ENCODE measurements at places on chromosomes 3 and 15.

GRCh38 chr15:91522605-91523332, 330.7 kb upstream of the SLCO3A1 start:
- DNase-seq = no peak

GRCh38 chr15:91885714-91886270, 32.3 kb downstream of the SLCO3A1 start:
- DNase-seq = no peak

GRCh38 chr15:40969363-40969762, 16.1 kb downstream of the CHAC1 start:
- DNase-seq = no peak

GRCh38 chr15:80721476-80721875, 26.4 kb downstream of the ABHD17C start:
- no peak for DNase-seq

GRCh38 chr3:171563298-171563697, 103.1 kb upstream of the TNIK start:
- DNase-seq = no peak

DNA sequence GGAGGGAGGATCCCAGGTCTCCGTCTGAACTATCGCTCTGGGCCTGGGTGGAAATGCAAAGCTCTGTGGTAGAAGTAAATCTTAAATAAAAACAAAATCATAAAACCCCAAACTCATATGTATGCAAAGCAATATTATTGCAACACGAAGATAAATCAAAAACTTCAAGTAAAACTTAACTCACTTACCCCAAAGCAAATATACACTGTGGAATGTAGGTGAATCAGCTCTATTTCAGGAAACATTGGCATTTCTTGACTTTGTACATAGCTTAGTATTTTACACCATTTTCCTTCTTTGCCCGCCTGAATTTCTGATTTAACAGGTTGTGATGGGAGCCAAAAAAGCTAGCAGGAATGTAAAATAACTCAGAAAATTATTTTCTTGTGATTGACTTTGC, 126.2 kb downstream of the TPRG1 start:
- no peak for DNase-seq

- no peak for DNase-seq
These were observed 306.8 kb downstream of the TUSC7 start for GRCh38 chr3:117016378-117016777.

- DNase-seq = no peak
These were observed 13.2 kb downstream of the SPSB4 start for GRCh38 chr3:141064255-141064926.

DNA sequence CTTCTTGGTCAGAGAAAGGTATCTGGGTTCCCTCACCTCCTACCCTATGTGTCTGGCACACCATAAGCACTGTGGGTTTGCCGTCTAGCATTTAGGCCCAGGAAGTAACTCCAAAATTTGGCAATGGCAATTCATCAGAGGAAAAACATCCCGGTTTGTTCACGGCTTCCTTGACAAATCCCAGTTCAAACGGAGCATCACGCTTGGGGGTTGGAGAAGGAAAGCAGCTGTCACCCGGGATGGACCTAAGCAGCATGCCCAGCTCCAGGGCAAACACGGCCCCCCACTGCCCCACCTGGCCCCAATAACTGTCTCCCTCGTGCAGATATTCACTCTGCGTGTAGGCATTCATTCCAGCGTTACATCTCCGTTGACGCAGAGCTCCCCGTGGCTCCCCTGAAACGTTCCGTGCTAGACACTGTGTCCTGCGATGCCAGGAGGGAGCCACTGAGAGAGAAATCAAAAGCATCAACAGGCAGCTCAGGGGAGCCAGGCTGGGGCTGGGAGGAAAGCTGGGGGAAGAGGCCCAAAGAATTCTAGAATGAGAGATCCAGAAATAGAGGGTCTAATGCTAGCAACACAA, 41.4 kb downstream of the NTRK3 start:
- no peak for DNase-seq

- DNase-seq = no peak
These were observed 19.6 kb upstream of the CPOX start for GRCh38 chr3:98612996-98613517.

- no peak for DNase-seq
These were observed 28.1 kb downstream of the CYP11A1 start for GRCh38 chr15:74339371-74339770.

DNA sequence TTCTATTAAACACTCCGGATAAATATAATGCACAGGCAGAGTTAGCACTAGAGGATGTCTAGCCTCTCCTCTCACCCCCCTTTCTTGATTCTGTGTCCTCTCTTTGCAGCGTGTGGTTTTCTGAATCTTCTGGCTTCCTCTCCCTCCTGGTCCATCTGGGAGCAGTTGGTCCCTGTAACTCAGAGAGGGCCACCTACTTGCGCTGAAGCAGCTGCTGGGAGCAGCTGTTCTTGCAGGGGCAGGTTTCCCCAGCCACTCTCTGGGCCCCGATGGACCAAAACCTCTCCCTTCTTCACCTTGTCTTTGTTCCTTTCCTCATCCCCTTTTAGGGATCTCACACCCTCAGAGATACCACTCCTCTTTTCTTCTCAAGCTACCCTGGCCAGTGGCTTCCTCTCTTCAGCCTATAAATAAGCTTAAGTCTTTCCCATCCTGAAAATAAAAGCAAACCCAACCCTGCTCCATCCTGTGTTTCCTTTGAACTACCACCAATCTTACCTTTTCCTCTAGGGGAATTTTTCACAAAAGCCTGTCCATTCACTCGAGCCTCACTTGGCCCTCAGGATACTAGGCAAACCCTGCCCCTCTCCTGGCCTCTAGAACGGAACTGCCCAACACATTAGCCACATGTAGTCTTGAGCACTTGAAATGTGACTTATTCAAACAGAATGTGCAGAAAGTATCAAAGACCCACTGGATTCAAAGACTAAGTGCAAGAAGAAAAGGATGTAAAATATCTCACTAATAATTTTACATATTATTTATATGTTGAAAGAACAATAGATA, 59.7 kb downstream of the STARD5 start:
- DNase-seq = no peak

GRCh38 chr15:42494998-42495360, 455 bp upstream of the SNAP23 start:
- DNase-seq = no peak

DNA sequence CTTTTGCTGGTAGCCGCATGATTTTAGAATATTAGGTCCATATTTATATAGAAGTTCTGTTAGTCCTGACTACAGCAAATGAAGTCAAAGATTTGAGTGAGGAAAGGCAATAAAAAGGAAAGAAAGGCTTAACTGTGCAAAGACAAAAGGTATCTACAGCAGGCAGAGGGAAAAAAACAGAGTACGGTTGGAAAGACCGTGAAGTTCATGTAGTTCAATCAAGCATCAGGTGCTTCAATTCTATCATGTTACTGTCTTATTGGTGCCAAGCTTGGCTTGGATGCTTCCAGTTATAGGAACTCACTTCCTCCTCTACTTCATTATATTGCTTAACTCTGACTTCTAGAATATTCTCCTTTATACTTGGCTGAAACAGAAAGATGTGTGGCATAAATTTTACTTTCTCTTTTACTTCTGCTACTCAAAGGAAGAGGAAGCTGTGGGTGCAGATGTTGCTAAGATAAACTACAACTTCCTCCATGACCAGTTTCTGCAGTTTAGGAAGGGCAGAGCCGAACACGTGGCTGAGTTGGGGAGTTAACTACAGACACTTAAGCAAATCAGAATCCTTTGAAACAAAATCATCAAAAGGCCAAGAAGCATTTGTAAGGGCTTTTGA, 72.6 kb upstream of the ZBED2 start:
- no peak for DNase-seq

DNA sequence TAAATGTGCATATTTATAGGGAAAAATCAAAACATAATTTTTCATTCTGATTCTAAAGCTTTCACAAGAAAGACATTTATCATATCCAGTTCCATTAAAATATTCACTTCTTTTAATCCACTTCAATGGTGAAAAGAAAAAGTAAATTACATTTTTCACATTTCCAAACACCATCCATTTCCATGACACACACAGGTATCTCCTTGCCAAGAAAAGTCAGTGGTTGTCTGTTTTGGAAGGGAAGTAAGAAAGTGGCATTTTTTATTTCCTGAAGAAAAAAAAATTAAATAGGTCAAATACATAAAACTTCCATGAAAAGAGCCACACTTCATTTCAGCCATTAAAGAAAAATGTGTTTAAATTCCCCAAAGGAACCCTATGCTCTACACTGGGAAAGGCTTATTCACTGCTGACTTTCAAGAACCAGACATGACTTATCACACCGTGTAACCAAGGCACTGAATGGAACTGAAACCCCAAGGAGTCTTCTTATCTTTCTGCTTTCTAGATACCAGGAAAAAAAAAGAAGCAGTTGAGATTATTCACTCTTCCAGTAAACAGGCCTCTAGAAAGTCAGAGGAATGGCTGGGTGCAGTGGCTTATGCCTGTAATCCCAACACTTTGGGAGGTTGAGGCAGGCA, 44.5 kb downstream of the OSBPL10 start:
- no peak for DNase-seq

- peak; percentile 88 for DNase-seq
These were observed 8.0 kb upstream of the KLHL6 start for GRCh38 chr3:183563536-183563874.

GRCh38 chr15:69704229-69704628, 251.6 kb downstream of the RPLP1 start:
- DNase-seq = no peak

DNA sequence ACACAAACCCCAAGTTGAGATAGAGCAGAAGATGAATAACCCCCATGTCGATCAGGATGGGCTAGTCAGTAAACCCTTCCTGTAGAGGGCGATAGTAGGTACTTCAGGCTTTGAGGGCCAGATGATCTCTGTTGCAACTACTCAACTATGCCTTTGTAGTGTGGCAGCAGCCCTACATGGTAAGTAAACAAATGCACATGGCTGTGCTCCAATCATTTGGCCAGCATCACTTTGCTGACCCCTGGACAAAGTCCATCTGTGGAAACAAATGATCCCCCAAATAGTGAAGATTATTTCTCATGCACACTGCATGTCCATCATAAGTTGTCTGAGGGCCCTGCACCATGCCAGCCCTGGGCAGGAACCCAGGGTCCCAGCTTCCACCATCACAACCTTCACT, 402.2 kb upstream of the PROK2 start:
- no peak for DNase-seq

- DNase-seq = no peak
These were observed 102.7 kb downstream of the IMPG2 start for GRCh38 chr3:101217472-101218245.

GRCh38 chr3:177569875-177570657, 372.8 kb upstream of the TBL1XR1 start:
- DNase-seq = peak; percentile 68

DNA sequence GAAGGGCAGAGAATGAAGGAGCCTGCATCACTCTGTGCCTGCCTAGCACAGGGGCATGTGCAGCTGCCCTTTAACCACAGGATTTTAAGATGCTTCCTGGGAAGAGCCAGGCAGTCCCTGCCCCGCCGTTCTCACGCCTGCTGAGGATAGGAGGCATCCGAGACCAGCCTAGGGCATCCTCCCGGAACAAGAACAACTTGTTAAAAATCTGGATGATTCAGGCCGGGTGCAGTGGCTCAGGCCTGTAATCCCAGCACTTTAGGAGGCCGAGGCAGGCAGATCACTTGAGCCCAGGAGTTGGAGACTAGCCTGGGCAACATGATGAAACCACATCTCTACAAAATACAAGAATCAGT, 15.2 kb downstream of the NRROS start:
- no peak for DNase-seq

- no peak for DNase-seq
These were observed 663.7 kb downstream of the AGBL1 start for GRCh38 chr15:86743283-86743903.

DNA sequence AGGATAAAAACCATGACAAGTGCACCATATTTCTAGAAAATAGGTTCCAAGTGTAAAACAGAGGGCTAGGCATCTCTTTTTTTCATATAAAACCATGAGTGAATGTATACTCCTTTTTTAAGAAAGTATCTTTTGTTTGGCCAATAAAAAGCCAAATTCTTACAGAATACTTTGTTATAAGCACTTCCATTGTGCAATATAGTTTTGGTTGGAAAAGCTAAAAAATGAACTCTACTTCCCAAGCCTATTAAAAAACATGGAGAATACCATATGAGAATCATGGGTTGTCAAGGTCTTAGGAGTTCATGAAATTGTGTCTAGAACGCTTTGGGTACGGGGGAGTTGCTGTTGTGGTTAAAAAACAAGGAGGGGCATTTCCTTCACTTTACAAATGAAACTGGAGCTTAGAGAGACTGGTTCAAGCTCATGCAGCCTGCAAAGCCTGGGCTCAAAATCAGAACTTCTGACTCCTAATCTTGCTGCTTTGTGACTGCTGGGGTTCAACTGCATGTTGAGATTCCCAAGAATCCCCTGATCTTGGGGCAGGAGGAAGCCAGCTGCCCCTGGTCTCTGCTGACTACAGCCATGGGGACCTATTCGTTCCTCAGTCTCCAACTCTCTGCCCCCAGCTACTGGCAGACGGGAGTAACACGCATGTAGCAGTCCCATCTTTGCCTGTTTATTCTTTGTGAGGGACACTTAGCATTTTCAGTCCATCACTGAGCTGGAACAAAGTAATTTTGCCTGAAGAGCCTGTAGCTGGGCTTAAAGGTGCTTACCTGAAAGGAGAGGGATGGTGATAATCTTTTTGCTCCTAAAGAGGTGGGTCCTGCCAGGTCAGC, 229.1 kb downstream of the CHST2 start:
- DNase-seq = peak; percentile 20

DNA sequence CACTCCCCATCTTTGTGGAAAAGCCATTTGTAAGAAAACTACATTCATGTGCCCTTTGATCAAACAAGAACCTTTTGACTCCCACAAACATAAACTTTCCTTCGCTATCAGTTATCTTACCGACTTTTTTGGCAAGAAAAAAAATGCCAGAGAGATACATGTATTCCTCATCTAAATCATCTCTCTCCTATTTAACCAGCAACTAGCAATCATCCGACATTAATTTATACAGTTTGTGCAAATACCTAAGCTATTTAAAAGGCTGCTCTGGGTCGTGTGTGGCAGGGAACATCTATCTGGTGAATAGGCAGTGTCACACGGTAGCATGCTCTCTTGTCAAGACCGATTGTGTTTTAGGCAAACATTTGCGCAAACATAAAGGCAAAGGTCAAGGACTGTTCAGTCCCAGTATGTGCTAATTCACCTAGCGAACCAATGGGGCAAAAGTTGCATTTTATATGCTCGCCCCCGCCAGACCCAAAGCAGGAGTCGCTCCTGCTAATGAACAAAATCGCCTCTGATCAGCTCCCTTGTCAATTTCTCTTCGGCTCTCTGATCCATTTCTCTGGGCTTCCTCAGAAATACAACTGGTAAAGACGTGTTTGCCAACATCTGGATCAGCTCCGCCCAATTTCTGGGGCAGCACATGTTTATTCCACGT, 37.7 kb downstream of the ZIC4 start:
- DNase-seq = no peak

- DNase-seq = no peak
These were observed 283.5 kb upstream of the ROPN1 start for GRCh38 chr3:124275412-124275811.

DNA sequence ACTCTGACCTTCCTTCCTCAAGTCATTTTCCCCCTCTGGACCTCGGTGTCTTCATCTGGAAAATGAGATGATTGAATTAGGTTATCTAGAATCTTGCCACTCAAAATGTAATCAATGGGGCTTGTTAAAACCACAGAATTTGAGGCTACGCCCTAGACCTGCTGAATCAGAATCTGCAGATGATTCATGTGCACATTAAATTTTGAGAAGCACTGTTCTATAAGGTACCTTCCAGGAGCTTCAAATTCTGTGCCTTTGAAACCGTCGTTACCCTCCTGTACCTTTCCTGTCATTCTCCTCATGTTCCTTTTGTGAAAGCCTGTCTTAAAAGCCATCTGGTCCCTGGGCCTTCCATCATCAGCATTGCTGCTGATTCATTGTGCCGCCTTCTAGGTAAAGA, 172.4 kb upstream of the TOPAZ1 start:
- DNase-seq = no peak

All from NCI-H2081 (cell line).